Astrocyte of the spinal cord (primary cell): ENCODE measurements at places on chromosomes 6 and 20.

GRCh38 chr6:75422024-75422639, 71.5 kb downstream of the FILIP1 start:
- no peak for DNase-seq

GRCh38 chr6:124714728-124715127, 247.5 kb upstream of the RNF217 start:
- DNase-seq, result no peak

- DNase-seq, result no peak
Measured at GRCh38 chr6:38033442-38033982, 214.0 kb downstream of the ZFAND3 start.

DNA sequence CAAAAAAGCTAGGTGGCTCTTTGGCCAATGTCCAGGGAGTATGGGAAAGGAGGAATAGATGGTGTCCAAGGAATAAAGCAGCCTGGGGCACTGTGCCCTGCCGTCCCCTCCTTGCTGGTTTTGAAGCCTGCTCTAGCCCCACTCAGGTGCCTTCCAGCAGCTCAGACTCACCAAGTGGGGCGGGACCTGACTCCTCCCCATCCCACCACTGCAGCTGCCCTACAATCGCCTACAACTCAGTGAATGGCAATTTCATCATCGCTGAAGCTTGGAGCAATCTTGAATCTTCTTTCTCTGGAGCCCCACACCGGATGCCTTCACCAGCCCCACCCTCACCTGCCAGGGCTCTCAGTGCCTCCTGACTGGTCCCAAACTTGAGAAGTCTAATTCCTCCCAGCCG, 56.4 kb upstream of the NXT1 start:
- no peak for DNase-seq

DNA sequence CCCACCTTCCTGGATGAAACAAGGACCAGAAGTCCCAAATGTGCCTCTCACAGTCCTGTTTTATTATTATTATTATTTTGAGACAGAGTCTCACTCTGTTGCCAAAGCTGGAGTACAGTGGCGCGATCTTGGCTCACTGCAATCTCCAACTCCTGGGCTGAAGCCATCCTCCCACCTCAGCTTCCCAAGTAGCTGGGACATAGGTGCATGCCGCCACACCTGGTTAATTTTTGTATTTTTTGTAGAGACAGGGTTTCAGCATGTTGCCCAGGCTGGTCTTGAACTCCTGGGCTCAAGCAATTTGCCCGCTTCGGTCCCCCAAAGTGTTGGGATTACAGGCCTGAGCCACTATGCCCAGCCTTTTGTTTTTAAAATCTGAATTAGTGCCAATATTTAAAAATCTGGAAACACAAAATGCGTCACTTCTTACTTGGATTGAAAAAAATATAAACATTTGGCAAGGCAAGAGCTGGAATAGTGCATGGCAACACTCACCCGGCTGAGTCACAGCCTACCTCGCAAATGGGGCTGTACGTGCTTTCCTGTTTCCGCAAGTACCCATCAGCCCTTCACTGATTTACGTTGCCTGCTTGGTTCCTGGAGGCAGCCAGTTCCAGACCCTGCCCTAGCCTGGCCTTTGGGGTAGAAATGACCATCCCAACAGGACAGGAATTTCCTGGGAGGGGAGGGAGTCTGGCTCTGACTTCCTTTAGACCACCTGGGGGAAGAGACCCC, 6.3 kb downstream of the SDCBP2 start:
- DNase-seq, result peak; percentile 94

- DNase-seq, result no peak
Measured at GRCh38 chr6:3835785-3836184, 13.4 kb upstream of the FAM50B start.

GRCh38 chr6:116221067-116221466, 32.8 kb downstream of the TSPYL4 start:
- DNase-seq, result no peak

GRCh38 chr6:36873612-36874442, 776 bp downstream of the PPIL1 start:
- DNase-seq, result no peak

- DNase-seq, result no peak
Measured at GRCh38 chr20:46831633-46832011, 63.0 kb upstream of the EYA2 start.

DNA sequence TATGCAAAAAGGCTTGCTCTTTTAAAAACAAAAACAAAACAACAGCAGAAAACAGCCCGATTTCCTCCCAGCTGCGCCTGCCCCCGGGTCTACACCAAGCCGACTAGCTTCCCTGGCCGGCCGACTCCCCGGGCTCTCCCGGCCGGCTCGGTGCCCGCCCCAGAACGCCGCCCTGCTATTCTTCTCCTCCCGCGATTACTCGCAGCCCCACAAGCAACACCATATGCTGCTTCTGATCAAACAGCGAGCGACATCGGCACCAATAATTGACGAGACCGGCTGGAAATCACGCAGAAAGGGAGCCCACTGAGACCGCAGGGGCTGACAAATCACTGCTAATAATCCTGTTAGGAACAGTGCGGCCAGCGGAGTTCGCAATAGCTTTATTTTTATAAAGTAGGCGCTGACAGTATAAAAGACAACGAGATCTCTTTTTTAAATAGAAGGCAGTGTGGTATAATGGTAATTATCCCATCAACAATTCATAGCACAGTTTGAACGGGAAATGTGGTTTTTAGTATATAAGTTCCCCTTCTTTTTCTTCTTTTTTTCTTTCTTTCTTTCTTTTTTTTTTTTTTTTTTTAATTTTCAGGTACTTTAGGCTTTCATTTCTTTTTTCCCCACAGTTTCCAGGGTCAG, 3.3 kb downstream of the SIM1 start:
- DNase-seq, result peak; percentile 61

DNA sequence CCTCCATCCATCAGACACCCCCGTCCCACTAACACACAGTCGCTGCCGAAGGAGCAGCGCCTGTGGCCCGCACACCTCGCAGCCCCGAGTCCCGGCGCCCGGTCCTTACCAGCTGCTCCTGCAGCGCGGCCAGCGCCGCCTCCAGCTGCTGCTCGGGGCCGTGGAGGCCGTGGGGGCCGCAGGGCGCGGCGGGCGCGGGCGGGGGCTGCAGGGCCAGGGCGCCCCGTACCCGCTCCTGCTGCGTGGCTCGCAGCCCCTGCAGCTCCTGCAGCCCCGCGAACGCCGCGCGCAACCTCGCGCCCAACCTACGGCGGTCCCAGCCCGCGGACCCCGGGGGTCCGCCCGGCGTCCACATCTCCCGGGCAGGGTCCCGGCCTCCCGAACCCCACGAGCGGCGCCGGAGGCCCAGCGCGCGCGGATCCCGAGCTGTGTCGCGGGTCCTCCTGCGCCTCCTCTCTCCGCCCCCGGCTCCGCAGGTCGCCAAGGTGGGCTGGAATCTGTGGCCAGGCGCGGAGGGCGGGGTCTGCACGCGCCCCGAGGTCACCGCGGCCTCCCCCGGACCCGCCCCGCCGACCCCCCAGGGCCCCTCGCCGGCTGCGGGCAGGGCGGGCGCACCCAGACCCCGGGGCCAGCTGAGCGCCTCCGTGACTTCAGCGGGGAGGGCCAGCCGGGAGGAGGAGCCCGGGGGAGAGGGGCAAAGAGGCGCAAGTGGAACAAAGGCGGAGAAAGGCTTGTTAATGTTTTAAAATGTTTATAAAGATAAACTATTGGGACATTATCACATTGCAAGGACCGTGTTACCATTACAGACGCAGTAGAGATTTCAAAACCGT, at the start of gene DACT2:
TSS of gene DACT2 (minus strand) at position 499 of the 833 bp plus-strand sequence. CDS start at position 355, 144 bp downstream.
- no peak for DNase-seq

DNA sequence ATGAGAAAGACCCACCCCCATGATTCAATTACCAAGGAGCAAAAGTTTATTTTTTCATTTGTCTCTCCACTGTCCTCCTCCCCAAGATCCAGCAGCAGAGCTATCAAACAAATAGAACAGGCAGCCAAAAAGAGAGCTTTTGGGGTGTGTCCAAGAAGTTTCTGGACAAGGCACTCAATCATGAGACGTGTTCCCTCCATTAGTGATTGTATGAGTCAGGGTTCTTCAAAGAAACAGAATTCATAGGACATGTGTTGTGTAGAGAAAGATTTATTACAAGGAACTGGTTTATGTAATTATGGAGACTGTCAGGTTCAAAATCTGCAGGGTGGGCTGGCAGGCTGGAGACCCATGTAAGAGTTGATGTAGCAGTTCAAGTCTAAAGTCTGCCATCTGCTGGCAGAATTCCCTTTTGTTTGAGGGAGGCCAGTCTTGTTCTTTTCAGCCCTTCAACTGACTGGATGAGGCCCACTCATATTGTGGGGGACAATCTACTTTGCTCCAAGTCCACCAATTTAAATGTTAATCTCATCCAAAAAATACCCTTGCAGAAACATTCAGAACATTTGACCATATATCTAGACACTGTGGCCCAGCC, 248.1 kb upstream of the OPRM1 start:
- peak; percentile 58 for DNase-seq

- no peak for DNase-seq
Measured at GRCh38 chr20:46206992-46207549, 89.0 kb downstream of the CD40 start.

DNA sequence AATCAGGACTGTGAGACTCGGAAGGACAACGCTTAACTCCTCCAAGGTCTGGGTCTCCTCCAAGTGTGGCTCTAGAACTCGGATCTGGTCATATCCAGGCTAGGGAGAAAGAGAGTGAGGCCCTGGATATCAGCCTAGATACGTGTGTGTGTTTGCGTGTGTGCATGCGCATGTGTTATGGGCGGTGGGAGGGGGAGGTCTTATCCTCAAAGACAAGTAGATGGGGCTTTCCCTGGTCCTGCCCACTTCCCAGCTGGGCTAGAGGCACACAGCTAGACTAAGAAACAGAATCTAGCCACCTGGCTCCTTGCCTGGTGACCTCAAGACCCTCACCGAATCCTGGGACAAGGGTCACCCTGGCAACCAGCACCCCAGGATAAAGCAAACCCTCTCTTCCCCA, 13.2 kb downstream of the CPNE5 start:
- DNase-seq, result no peak

DNA sequence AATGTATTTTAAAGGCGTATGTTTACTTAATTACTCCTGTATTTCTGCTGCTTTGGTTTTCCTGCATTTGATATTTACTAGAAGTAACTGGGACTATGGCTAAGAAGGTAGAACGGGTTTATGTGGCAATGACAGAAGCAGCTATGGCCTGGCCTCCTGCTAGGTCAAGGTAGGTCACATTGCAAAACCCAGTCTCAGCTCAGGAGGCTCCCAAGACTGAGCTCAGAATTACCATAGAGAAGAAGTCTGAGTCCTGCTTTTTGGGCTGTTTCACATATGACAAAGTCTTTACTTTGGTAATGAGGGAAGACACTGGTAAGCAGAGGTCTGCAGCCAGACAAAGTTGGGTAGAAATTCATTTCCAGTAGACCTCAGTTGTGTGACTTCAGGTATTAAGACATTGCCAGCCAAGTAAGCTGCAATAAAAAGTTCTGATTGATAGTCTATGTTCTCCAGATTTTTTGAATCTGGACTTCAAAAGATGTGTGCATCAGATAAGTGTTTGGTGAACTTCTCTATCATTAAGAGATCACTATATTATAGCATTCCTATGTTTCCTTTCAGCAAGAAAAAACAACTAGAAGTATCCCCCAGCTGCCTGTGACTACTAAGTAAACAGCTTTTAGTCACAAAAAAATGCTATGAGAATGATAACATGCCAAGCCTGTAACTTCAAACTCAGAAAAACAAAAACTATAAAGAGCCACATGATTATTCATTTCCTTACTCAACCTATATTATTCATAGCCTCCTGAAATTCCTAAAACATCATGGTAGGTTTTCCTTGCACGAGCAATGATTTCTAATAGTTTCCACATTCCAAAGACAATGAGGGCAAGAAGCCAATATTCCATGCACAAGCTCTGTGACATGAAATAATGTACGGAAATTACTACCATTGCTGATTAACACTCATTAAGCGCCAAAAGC, 312.3 kb downstream of the HAO1 start:
- DNase-seq, result peak; percentile 38

GRCh38 chr6:144159223-144159622, 8.9 kb downstream of the STX11 start:
- DNase-seq, result no peak

DNA sequence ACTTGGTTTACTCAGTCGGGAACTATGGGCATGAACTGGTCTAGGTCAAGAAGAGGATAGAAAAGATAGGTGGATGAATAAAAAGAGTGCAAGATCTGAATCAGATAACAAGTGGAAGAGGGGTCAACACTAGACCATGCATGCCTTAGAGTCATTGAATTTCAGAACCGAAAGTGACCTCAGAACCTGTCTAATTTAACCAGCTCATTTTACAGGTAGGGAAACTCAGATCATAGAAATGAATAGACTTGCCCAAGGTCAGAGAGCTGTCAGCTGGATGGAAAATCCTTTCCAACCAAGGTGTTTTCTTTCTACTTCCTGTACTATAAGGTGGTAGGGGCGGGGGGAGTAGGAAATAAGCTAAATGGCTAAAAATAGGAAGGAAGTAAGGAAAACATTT, 121.4 kb upstream of the ADGRF1 start:
- no peak for DNase-seq

DNA sequence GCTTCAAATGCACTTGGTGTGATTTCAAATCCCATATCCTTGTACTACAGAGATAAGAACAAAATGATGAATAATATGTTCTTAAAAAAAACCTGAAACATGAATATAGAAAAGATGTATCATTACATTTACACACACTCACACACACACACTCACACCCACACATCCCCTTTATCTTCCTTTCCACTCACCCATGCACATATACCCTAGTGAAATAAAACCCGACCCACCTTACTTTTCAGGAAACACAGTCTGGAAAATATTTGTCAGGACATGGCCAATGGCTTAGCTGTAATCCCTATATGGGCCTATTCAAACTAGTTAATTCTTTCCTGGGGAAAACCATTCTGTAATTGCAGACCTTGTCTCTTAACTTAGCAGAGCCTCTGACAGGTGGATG, 60.8 kb upstream of the EDN1 start:
- DNase-seq, result no peak

GRCh38 chr6:167350731-167351655, 26.1 kb downstream of the TTLL2 start:
- DNase-seq, result peak; percentile 63

DNA sequence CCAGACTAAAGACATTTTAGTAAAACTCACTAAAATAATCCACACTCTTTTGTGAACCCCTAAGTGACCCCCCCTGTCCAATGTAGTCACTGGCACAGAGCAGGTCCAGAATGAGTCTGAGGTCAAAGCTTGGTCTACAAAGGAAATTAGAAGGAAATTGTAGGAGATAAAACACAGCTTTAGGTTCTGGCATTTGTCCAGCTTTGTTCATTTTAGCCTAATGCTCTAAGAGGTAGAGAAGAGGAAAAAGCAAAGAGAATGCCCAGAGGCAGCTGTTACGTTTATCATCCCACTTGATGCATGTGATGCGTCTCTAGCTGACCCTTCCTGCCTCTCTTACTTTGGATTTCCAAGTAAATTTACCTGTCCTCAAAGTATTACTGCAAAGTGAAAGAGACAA, 62.5 kb downstream of the CNKSR3 start:
- DNase-seq, result peak; percentile 42

GRCh38 chr6:2970753-2971419, 481 bp downstream of the SERPINB6 start:
- peak; percentile 39 for DNase-seq

GRCh38 chr6:33694401-33694931, 17.0 kb downstream of the UQCC2 start:
- peak; percentile 22 for DNase-seq
